Fibroblast of lung (primary cell): ENCODE measurements at places on chromosomes 7 and 10.

DNA sequence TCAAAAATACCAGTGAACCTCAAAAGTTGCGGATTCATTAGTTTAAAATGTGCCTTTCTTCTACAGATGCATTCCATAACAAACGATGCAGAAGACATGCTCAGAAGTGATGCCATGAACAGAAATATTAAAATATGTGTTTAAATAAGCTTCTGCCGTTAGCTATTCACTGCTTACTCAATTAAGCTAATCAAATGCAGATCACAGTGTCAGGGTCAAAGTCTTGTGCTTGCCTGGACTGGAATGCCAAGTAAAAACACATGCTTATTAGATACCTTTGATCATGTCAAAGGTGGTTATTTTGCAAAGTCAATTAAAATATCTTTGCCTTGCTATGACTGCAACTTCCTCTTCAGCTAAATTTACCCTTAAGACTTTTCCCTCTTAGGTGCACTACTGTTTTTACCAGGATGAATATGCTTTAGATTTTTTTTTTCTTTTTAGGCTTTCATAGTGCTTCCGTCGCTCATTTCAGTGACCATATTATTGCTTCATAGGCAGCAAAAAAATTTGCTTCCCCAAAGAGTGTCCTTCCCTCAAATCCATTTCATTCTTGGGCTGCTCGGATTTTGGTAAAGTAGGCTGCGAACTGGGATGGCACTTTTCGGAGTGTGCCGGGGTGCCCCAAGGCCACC is 905 bp downstream of the ASB13 start:
- DNase-seq: no peak

DNA sequence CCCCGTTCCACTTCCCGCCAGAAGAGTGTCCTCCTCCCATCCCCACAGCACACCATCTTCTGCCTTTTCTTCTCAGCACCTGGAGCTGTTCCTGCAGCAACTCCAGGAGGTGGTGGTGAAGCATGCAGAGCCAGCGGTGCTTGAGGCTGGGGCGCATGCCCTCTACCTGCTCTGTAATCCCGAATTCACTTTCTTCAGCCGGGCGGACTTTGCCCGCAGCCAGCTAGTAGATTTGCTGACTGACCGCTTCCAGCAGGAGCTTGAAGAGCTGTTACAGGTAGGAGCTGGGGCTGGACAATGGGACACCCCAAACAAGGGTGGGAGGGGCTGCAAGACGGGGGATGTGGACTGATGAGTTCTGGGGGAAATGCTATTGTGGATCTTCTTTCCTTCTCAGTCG is 19.1 kb upstream of the PVRIG start:
- DNase-seq: no peak

DNA sequence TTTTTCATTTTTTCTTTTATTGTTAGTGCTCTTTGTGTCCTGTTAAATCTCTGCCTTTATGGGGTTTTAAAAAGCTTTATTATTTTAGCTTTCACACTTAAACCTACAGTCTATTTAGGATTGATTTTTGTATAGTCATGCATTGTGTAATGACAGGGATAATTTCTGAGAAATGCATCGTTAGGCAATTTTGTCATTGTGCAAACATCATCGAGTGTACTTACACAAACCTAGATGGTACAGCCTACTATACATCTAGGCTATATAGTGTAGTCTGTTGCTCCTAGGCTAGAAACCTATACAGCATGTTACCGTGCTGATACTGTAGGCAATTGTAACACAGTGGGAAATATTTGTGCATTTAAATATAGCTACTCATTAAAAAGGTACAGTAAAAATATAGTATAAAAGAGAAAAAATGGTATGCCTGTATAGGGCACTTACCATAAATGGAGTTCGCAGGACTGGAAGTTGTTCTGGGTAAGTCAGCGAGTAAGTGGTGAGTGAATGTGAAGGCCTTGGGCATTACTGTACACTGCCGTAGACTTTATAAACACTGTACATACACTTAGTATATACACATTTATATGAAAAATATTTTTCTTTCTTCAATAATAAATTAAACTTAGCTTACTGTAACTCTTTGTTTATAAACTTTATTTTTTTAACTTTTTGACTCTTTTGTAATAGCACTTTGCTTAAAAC is 16.0 kb downstream of the UBE2D1 start:
- no peak for DNase-seq

DNA sequence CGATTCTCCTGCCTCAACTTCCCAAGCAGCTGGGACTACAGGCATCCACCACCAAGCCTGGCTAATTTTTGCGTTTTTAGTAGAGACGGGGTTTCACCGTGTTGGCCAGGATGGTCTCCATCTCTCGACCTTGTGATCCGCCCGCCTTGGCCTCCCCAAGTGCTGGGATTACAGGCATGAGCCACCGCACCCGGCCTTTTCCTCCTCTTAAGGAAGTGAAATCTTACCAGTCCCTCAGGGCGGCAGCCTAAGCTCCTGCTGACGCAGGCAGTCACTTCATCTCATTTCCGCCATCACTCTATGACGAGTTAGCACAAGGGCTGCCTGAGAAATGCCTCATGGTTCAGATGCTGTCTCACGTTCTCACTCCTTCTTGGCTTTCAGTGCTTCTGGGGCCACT is 246.0 kb upstream of the SHH start:
- no peak for DNase-seq

DNA sequence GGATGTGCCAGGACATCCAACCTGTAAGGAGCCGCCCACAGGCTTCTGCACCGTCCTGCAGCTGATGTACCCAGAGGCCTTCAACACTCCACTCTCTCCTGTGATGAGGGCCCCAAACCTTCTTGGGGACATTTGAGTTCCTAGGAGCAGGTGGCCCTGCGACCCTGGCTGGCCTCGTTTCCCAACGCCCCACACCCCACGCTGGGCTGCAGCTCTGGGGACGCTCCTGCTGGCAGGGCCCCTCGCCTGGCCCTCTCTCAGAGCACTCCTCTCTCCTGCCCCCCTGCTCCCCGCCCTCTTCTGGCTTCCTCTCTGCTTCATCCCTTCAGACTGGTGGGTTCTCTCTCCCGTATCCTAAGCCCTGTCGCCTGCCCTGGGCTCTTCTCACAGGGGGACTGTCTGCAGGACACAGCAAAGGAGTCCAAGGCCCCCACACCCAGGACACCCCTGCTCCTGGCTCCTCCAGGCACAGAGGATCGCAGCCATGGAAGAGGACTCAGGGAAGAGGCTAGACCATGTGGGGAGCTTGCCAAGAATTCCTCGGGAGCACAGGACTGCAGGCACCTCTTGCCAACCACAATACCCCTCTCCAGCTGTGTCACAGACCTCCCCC is 541.4 kb downstream of the TCERG1L start:
- DNase-seq: no peak

GRCh38 chr10:69807122-69807521 is 5.4 kb downstream of the COL13A1 start:
- peak; percentile 48 for DNase-seq

DNA sequence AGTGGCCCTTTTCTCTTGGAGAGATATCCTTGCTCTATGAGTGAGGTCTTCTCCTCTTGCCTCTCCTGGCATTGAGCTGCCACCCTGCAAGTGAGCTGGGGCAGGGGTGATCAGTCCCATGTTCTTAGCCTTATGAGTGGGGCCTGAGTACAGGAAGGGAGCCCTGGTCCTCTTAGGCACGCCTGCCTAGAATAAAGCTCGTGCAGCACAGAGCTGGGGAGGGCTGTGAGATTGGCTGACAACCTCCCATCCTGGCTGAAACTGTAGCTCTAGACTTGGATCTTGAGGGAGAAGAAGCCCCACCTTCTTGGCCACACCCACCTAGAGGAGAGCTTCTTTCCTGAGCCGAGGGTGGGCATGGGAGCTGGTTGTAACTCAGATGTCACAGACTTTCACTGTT is 305.0 kb upstream of the ZNF32 start:
- DNase-seq: no peak

GRCh38 chr7:106423111-106423510 is 138.3 kb upstream of the NAMPT start:
- DNase-seq: no peak

DNA sequence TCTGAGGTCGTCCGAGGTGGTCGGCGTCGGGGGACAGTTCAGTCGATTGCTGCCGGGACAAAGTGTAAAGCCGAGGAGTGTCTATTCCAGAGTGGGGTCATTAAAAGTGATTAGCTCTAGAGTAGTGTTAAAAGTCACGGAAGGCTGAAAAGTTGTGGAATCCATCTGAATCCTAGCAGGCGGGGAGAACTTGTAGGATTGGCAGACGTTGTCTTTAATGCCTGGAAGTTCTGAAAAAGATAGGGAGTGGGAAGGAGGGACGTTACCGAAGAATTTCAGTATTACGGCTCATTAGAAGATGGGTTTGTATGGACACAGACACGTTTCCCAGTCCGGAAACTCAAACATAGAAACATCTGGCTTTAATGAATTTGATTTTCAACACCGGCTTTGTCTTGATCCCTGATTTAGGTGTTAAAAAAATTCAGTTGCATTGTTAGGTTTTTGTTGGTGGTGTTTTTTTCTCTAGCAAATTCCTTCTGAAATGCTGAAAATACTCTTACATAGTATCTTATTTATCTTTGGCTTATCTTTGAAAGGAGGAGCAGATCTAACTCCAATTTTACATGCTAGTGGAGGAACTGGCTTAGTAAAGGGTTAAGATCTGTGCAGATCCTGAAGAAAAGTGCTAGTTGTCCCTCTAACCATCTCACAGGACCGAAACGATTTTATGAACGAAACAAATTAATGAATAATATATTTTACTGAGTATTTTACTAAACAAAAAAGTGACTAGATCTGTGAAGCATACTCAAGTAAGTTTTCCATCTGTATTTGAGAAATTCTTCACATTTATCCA is 900 bp downstream of the MKLN1 start:
- peak; percentile 46 for DNase-seq

DNA sequence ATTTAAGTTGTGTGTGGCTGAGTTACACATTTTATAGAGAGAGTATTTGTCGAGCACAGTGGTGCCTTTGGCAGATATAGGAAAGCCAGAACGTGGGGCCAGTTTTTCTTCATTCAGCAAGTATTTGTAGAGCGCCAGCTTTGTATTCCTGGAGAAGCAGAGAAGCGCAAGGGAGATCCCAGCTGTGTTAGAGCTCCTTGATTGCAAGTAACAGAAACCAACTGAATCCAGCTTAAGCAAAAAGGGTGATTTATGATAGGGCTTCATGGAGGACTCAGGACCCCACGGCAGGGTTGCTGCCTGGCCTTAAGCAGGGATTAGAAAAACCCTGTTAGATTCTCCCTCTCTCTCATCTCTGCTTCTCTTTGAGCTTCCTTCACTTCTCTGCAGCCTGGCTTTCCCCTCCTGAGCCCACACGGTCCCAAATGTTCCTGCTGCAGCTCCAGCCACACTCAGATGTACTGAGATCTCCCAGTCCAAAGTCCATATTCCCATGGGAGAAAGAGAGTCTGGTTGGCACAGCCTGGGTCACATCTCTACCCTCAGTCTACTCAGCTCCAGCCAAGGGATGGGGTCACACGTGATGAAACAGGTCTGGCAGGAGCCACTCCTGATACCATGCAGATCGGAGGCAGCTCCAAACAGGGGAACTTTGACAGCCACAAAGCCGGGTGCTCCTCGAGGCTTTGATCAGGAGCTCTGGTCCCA is 16.7 kb downstream of the UBTD1 start:
- no peak for DNase-seq

DNA sequence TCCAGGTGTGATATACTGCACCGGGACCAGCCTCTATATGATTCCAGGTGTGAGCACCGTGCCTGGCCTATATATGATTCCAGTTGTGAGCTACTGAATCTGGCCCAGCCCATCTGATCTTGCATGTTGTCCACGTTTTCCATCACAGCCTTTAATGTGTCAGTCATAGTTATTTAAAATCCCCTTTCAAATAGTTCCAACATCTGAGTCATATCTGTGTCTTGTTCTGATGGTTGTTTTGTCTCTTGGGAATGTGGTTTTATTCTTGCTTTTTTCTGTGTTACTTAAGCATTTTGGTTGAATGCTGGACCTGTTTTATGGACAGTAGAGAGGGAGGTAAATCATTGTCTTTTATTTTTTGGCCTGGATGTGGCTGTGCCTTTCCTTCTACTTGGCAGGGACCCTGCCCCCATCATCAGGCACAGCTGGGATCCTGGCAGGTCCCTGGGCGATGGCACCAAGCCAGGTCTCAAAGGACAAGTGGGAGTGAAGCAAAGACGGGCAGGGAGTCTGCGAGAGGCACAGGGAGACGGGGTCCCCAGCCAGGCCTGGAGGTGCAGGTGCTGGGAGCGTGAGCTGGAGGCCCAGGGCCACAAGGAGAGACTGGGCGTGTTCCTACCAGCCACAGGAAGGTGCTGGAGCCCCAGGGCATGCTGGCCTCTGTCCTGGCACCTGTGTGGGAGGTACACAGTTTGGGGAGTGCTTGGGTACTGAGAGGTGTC is 94.7 kb downstream of the DYNC2I1 start:
- DNase-seq: peak; percentile 19

GRCh38 chr7:116929021-116929420 is 24.3 kb upstream of the ST7 start:
- DNase-seq: no peak

DNA sequence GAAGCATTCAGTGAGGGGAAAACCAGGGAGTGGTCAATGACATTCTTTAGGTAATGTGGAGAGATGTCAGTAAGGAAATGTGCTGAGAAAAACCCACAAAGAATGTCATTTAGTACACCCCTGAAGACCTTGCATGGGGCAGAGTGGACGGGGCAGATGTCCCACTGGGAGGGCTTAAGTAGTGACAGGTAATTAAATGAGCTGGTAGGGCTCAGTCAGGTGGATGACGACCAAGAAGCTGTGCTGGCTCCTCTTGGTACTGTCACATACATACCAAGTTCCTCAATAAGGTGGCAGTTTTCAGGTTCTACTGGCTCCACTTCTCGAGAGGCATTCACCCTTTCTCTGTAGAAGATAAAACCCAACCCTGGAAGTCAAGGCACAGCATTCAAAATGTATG is 1.8 kb downstream of the PON3 start:
- DNase-seq: no peak

DNA sequence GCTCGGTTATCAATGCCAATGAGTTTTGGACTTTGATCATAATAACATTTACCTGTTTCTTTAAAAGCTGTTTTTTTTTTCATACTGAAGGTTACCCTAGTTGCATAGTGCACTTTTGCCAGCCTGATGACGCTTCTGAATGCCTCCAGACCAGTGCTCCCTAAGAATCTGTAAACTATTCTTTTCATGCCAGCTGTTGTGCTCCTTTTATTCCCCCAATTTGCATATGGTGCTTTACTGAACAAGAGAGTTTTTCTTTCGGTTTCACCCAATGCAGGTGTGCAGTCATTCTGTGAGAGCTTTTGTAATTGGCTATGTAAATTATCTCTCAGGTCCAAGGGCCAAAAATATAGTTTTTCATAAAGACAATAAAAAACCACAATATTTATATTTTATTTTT is 48.1 kb upstream of the GLCCI1 start:
- DNase-seq: no peak

GRCh38 chr10:72275351-72276012 is 1.8 kb downstream of the DDIT4 start:
- no peak for DNase-seq

DNA sequence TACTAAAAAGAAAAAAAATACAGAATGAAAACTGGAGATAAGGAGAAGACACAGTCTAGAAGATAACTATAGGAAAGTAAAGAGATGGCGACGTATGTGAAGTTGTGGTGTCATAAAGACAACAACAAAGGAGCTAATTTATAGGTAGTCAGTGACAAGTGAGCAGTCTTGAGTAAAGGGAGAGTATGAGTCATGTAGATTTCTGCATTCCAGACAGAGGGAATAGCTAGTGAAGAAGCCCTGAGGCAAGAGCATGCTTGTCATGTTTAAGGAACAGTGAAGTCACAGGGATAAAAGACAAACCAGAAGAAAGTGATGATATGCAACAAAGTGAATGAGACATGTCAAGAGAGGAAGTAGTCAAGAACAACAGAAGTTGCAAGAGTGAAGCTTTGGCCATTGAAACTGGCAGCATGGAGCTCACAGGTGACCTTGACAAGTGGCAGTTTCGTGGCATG is 2.3 kb upstream of the MIOS start:
- peak; percentile 82 for DNase-seq

GRCh38 chr7:158384746-158385145 is 202.9 kb downstream of the PTPRN2 start:
- no peak for DNase-seq
